Activated CD4-positive, alpha-beta T cell treated with anti-CD3 and anti-CD28 coated beads for 4 hours (primary cell): ENCODE measurements at places on chromosomes 4 and X.

DNA sequence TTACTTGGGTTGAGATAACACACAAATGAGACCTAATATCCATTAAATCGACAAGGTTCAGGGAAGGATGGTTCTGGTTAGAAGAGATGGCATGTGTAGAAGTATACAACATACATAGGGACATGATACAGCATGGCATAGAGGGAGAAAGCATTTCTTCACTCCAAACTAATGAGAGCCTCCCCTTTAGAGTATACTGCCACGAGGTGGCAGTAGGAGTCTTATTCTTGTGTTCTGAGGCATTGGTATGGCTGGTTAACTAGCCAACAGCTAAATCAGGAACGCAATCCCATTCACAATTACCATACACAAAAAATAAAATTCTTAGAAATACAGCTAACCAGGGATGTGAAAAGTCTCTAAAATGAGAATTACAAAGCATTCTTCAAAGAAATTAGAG lies 29.1 kb upstream of the TRO start:
- peak; percentile 18 for DNase-seq

DNA sequence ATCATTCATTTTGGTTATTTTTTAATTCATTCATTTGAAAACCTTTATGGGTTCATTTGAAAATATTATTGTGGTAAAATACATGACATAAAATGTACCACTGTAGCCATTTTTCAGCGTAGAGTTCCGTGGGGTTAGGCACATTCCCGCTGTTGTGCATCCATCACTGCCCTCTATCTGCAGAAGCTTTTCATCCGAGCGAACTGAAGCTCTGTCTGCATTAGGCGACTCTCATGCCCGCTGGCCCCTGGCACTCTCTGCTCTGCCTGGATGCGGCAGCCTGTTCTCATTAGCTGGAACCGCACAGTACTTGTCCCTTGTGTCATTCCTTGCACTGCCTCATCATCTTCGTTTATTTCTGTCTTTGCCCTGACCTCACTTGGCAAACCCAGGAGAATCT lies 17.5 kb downstream of the CFAP99 start:
- no peak for DNase-seq

DNA sequence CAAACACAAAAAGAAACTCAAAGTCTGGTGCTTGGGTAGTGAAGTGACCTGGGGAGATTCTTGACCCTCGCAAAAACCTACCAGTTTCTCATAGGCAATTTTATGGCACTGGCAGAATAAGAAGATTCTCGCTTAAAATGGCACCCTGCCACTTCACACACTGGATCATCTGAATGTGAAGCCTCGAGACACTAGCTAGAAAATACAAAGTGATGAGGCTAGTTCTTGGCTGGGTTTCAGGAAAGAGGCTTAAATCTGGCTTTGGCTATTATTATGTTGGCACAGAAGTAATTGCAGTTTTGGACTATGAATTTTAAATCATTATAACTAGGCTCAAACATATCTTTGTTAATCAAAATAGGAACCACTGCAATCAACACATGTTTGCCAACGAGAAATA lies 634.7 kb upstream of the BOD1L1 start:
- DNase-seq = no peak

GRCh38 chrX:66051980-66052379 lies 12.1 kb upstream of the VSIG4 start:
- no peak for DNase-seq

DNA sequence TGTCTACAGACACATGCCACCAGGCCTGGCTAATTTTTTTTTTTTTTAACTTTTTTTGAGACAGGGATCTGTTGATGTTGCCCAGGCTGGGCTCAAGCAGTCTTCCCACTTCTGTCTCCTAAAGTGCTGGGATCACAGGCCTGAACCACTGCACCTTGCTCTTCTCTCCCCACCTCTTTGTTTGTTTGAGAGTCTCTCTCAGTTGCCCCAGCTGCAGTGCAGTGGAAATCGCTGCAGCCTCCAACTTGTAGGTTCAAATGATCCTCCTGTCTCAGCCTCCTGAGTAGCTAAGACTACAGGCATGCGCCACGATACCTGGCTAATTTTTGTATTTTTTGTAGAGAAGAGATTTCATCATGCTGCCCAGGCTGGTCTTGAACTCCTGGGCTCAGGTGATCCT lies 115.6 kb downstream of the LARP7 start:
- DNase-seq = no peak

DNA sequence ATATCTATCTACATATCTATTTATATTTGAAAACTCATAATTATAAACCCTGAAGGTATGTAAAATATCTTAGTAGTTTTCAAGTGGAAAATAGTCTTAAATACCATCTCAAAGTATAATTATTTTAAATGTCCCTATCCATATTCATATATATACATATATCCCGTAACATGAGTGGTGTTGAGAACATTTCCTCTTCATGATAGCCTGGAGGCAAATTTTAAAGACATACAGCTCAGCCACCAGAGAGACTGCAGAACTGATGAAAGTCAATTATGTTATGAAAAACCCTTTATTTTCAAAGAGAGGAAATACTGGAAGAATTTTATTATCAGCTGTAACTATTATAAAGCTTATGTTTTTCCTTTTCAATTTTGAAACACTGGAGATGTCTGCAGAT lies 1806.7 kb upstream of the PCDH7 start:
- no peak for DNase-seq

- no peak for DNase-seq
These were observed 97.8 kb downstream of the SYTL5 start for GRCh38 chrX:38103857-38104812.

DNA sequence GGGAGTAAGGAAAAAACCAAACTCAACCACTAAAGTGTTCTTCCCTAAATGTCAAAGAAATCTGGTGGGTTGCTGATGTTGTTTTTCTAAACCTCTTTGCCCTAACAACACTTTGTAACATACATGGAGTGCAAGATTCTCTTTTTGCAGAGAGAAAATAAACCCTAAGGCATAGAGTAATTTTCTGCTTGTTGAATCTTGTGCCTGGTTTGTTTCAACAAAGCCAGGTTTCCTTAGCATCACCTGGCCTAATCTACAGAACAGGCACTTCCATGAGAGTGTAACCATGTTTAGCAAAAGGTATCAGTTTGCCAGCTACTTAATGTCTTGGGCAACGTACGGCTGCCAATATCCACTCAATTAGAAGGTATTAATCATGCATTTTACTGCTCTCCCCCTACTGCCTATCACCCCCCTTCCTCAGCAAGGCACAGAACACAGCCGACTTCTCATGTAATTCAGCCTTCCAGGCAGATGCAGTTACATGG lies 219.2 kb downstream of the MAML3 start:
- DNase-seq = no peak

GRCh38 chr4:159508917-159509500 lies 406.1 kb downstream of the RAPGEF2 start:
- no peak for DNase-seq

DNA sequence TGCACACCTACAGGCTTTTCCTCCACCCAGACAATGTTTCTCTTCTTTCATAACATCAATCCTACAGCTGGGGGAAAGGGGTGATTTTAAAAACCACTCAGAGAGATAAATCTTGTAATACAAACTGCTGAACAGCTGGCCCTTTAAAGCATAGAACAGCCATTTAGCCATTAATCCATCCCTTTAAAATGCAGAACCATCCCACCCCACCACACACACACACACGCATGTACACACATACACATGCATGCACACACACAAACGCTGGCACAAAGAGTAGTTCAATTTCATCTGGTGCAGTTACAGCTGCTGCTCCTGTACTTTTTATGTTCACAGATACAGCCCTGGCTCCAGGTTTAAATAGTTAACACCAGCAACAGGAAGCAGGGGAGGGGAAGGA lies 426.1 kb downstream of the MID1IP1 start:
- DNase-seq = no peak

GRCh38 chr4:88937081-88937480 lies 119.9 kb downstream of the FAM13A start:
- DNase-seq = no peak

- no peak for DNase-seq
These were observed 57.8 kb downstream of the KIAA0232 start for GRCh38 chr4:6840062-6840976.

DNA sequence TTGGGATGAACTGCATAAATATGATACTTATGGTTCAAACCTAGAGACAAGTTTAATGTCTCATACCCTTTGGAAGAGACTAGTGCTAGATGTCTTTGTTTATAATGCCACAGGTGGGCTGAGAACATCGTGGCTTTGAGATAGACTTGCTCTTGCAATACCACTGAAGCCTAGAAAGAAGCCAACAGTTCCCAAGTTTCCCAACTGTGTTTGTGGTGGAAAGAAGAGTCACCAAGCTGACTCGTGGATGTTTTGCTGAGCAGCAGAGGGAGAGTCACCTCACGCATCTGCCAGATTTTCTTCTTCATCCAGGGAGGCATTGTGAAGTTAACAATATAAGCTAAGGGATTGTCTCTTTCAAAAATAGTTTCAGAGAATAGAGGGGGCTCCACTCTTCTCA lies 1076.2 kb downstream of the C4orf33 start:
- no peak for DNase-seq

GRCh38 chr4:100391863-100392262 lies 126.0 kb downstream of the EMCN start:
- DNase-seq = no peak

DNA sequence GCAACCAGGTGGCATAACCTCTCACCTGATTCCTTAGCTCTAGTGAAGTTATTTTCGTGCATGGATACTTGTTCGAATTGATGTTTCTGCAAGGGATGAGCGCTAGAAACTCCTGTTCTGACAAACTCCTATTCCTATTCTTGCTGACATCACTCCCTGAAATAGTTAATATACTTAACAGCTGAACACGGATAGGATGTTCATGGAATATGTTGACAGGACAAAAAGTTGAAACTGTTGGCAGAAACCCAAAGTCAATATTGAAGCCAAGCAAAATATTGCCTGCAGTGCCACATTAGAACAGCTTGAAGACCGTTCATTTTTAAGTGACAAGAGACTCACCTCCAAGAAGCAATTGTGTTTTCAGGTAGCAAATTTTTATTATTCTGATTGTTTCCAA lies at the start of gene KLKB1:
KLKB1 (plus strand) TSS at position 287 of the 400 bp plus-strand sequence. CDS start 689 bp downstream, outside the sequence.
- no peak for DNase-seq

DNA sequence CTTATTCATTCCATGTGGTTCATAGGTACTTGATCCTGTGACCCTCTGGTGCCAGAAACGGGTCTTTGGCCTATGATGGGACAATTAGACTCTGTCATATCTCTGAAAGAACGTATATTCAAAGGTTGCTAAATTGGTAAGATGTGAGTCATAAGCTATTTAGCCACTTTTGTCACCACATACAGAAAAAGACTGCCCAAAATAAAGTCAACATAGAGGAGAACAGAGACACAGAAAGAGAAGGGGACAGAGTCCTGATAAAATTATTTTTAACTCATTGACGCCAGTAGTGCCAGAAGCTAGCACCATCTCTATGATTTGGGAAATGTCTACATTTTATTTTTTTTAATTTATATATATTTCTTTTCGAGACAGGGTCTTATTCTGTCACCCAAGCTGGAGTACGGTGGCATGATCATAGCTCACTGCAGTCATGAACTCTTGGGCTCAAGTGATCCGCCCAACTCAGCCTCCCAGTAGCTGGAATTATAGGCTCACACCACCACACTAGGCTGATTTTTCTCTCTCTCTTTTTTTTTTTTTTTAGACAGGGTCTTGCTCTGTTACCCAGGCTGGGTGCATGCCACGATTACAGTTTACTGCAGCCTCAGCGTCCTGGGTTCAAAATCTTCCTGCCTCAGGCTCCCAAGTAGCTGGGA lies 92.1 kb upstream of the COX18 start:
- DNase-seq = no peak

DNA sequence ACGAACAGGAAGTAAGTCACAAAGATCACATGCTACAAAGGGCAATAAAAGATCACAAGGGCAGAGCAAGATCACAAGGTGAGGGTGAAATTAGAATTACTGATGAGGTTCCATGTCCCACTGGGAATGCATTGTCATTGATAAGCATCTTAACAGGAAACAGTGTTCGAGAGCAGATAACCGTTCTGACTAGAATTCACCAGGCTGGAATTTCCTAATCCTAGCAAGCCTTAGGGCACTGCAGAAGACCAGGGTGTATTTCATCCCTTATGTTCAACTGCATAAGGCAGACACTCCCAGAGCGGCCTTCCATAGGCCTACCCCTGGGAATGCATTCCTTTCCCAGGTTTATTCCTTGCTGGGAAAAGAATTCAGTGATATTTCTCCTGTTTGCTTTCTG lies 980.6 kb upstream of the LCORL start:
- no peak for DNase-seq

DNA sequence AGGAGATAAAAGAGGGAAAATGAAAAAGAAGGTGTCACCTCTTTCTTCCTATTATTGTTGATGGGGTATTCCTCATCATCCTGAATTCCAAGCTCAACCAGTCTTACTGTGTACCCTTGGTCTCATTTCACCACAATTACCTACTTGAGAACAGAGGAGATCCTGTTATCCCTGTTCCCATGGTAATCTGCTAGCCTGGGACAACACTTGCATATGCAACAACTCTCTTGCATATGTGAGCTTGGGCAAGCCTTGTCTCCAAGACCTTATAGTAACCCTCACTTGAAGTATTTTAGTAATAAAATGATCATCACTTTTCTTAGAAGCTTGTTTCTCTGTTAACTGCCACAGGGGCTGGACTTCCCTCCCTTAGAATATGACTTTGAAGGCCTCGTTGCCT lies 253.7 kb downstream of the NAP1L3 start:
- DNase-seq = no peak

GRCh38 chr4:82889287-82889686 lies 1.7 kb downstream of the SEC31A start:
- DNase-seq = no peak

DNA sequence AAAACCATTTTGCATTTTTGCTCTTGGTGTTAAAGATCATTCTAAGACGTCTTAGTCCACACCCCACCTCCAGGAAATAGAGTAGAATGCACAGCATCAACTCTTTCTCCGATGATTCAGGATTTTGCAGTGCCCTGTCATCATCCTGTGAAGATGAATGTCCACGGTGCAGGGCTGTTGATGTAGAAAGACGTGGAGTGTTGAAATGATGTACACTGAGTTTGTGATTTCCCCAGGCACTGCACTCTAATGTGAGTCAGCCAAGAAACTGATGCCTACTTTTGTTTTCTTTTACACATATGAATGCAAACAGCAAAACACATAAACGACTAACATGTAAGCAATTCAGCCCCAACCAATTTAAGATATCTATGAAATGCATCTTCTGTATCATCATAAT lies 10.5 kb downstream of the LGI2 start:
- DNase-seq = no peak

GRCh38 chr4:163611182-163611581 lies 116.7 kb downstream of the TMA16 start:
- no peak for DNase-seq
